ENCODE measurements at places on chromosomes 5 and 9. TPM values are rescaled to one million over a fixed set of nuclear protein-coding genes. Genes with fewer than 3 reads are reported as not detected.

GRCh38 chr9:35508069-35508468 lies 18.2 kb downstream of the RUSC2 start:
- DNase-seq, result no peak
- H3K36me3 ChIP-seq, result no peaks in the 10 kb centered on the region
- H3K4me3 ChIP-seq, result no peak overlapping the region
- peaks cover 14% of the 10 kb centered on the region for H3K4me1 ChIP-seq

DNA sequence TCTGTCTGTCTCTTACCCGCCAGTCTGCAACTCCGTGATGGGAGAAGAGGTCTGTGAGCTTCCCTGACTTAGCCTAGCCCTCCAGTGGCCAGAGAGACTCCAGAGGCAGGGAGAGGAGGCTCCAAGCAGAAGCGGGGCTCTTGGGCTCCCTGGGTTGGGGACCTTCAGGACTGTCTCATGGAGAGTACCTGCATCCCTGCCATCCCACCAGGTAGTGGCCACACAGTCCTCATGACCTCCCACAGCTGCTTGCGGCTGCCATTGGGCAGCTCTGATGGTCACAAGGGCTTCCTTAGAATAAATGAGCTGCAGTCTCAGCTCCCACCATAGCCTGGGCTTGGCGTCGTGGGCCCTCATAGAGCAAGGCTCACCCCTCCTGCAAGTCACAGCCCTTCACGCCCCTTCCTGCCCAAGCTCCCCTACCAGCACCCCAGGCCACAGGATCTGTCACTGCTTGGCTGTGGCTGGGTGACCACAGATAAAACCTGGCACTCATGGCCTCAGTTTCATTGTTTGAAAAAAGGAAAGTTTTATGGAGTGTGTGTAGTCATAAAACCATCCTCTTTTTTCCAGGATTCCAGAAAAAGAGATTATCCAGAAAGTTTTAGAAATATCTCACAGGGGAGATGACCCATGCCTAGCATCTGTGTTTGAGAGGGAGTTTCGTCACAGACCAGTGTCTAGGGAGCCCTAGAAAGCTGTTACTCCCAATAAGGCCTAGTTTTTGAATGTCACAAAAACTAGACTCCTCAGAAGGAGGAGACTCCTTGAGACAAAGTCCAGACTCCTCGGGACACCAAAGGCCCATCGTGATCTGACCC lies 48.4 kb downstream of the PPARGC1B start:
- H3K36me3 ChIP-seq, result no peaks in the 10 kb centered on the region
- peaks cover 20% of the 10 kb centered on the region for H3K4me1 ChIP-seq
- H3K4me3 ChIP-seq, result no peak overlapping the region
- no peak overlapping the region for H3K27ac ChIP-seq

DNA sequence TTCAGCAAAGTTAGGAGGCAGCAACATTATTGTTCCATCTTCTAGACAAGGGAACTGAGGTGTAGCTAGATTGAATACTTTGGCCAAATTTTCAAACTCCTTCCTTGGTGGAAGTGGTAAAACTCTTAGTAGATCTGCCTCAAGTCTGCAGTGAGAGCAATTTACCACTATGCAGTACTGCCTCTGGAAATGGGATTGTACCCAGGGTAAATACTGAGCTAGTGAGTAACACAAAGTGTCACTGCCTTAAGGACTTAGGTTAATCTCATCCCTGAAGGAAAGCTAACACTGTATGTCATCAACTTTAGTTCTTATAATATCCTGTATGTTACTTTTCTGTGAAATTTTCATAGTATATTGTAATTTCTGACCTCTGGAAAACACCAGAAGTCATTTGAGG lies 13.9 kb downstream of the CDH10 start:
- no peak overlapping the region for H3K27ac ChIP-seq
- H3K27me3 ChIP-seq, result no peaks in the 10 kb centered on the region
- no peak overlapping the region for H3K4me3 ChIP-seq
- DNase-seq, result no peak
- no peaks in the 10 kb centered on the region for H3K4me1 ChIP-seq

DNA sequence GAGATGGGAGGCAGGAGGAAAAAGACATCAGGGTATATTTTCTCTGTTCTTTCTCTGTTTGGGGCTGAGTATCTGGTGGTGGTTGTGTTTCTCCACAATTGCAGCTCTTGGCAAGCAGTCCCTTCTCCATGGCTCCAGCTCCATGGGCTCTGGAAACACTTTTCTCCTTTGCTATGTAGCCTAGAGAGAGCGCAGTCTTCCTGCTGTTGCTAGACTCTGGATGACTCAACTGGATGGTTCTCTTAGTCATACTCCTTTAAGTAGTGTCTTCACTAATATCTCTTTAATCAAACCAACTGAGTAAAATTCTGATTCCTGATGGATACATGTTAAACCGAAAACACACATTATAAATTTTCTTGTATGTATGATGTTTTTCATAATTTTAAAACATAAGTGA lies 3.3 kb upstream of the PLGRKT start:
- peaks cover 31% of the 10 kb centered on the region for H3K4me1 ChIP-seq
- no peak overlapping the region for H3K4me3 ChIP-seq
- DNase-seq, result no peak
- no peak overlapping the region for H3K27ac ChIP-seq
- H3K36me3 ChIP-seq, result peaks cover under 1% of the 10 kb centered on the region

DNA sequence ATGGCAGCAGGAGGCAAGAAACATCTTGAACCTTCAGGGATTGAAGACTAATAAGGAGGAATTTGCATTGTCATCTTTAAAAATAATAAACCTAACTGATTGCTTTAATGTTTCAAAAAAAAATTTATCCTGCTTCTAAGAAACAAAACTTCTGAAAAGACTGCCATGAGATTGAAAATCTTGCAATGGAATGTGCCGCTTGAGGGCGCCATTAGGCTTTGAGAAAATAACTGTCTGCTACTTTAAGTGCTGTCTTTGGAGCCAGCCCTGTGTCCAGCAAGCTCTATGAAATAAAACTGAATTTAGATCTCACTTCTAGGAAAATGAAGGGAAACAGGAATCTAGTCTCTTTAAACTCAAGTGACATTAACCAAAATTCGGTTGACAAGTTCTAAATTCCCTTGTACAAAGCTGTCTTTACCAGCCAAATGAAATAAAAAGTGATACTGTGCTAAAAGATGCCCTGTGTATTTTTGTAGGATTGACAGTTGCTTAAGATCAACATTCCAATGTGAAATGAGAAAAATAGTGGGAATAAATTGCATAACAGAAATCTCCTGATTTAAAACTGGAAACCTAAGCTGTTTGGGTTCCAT lies 79.4 kb downstream of the ESM1 start:
- H3K27me3 ChIP-seq, result peaks cover 20% of the 10 kb centered on the region
- H3K4me1 ChIP-seq, result no peaks in the 10 kb centered on the region
- no peak overlapping the region for H3K4me3 ChIP-seq
- H3K27ac ChIP-seq, result no peak overlapping the region
- H3K36me3 ChIP-seq, result no peaks in the 10 kb centered on the region

DNA sequence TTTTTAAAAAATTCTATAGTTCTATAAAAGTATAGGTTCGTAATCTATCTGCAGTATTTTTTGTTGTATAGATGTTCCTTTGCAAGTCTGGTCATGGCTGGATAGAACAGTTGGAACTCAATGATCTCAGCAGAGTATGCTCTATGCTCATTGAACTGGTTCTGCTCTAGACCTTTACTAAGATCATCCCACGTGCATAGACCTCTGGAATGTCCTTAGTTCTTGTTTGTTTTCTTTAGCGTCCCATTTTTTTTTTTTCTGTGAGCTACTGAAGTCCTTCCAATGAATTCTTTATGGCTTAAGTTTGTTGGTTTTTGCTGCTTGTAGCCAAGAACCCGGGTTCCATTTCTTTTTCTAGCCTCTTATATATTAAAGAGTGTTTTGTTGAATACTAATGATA lies 3.5 kb downstream of the TMEM38B start:
- no peak overlapping the region for H3K4me3 ChIP-seq
- no peaks in the 10 kb centered on the region for H3K36me3 ChIP-seq
- no peaks in the 10 kb centered on the region for H3K27me3 ChIP-seq
- H3K27ac ChIP-seq, result no peak overlapping the region

DNA sequence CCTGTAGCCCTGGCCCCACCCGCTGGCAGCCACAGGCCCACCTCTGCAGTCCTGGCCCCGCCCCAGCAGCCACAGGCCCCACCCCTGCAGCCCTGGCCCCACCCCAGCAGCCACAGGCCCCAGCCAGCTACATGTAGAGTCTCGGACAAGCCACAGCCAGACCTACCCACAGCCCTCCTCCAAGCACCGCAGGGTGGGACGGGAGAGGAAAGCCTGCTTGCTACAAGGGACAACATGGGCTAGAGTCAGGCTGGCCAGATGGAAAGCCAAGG lies 49.5 kb upstream of the SARDH start:
- peaks cover 33% of the 10 kb centered on the region for H3K36me3 ChIP-seq
- DNase-seq, result no peak
- no peak overlapping the region for H3K4me3 ChIP-seq
- H3K27me3 ChIP-seq, result no peaks in the 10 kb centered on the region
- no peaks in the 10 kb centered on the region for H3K4me1 ChIP-seq

DNA sequence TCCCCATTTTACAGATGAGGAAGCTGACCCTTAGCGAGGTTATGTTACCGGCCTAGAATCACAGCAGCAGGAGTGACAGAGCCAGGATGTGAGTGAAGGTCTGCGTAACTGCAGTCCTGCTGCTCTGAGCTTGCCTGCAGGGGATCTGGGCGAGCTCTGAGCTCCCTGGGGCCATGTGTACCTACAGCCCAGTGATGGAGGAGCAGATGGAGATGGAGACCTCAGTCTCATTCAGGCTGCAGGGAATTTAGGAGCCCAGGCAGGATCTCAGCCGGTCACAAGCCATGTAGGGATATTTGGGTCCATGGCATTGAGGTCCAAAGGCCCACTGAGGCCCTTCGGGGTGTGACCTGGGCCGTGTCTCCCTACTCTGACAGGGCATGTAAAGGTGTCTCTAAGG lies 170.6 kb downstream of the CACNA1B start:
- no peaks in the 10 kb centered on the region for H3K4me1 ChIP-seq
- H3K4me3 ChIP-seq, result no peak overlapping the region
- no peaks in the 10 kb centered on the region for H3K27me3 ChIP-seq
- H3K27ac ChIP-seq, result no peak overlapping the region

- no peaks in the 10 kb centered on the region for H3K27me3 ChIP-seq
- H3K36me3 ChIP-seq, result no peaks in the 10 kb centered on the region
- H3K4me1 ChIP-seq, result no peaks in the 10 kb centered on the region
- no peak overlapping the region for H3K4me3 ChIP-seq
- H3K27ac ChIP-seq, result no peak overlapping the region
Measured at GRCh38 chr5:158873104-158873503, 226.6 kb downstream of the EBF1 start.

DNA sequence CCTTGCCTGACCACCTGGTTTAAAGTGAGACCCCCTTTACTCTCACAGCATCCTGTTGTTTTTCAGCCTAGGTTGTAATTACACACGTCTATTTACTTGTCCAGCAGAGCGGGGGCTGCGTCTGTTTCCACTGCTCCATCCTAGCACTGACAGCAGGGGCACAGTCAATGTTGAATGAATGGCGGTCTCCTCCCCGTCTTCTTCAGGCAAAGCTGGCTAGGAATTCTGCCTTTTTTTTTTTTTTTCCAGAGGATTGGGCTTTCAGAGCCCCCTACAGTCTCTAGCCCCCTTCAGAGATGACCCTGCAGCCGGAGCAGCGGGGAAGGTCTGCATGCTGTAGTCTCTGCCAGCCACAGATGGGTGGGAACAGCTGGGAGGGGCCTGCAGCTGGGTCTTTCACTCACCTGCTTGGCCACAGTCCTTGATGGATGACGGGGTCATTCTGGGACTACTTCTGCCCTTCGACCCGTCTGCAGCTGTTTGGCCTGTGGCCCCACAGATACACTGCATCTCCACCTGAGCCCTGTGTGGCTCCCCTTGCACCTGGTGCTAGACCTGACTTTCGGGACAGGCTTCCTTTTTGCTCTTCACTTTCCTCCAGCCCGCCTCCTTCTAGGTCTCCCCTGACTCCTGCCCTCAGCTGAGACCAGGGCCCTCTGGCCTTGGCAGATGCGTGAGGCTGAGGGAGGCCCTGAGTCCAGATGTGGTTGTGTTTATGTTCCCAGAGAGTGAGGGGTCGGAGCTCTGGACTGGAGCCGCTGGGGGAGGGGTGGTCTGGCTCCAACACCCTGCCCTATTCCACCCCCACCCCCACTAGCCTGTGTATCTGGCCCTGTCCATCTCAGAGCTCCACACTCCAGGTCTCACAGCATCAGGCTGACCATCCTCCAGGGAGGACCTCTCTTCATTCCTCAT lies 8.0 kb downstream of the PITX1 start:
- H3K27ac ChIP-seq, result no peak overlapping the region
- no peak overlapping the region for H3K4me3 ChIP-seq
- H3K36me3 ChIP-seq, result no peaks in the 10 kb centered on the region
- peaks cover 48% of the 10 kb centered on the region for H3K27me3 ChIP-seq
- peaks cover 11% of the 10 kb centered on the region for H3K4me1 ChIP-seq

- H3K27ac ChIP-seq, result no peak overlapping the region
- H3K36me3 ChIP-seq, result no peaks in the 10 kb centered on the region
- H3K27me3 ChIP-seq, result no peaks in the 10 kb centered on the region
- DNase-seq, result no peak
Measured at GRCh38 chr5:15727375-15727774, 227.4 kb downstream of the FBXL7 start.

GRCh38 chr5:8138884-8139283 lies 269.9 kb downstream of the MTRR start:
- H3K27me3 ChIP-seq, result no peaks in the 10 kb centered on the region
- no peaks in the 10 kb centered on the region for H3K36me3 ChIP-seq
- no peak overlapping the region for H3K4me3 ChIP-seq
- no peak for DNase-seq

DNA sequence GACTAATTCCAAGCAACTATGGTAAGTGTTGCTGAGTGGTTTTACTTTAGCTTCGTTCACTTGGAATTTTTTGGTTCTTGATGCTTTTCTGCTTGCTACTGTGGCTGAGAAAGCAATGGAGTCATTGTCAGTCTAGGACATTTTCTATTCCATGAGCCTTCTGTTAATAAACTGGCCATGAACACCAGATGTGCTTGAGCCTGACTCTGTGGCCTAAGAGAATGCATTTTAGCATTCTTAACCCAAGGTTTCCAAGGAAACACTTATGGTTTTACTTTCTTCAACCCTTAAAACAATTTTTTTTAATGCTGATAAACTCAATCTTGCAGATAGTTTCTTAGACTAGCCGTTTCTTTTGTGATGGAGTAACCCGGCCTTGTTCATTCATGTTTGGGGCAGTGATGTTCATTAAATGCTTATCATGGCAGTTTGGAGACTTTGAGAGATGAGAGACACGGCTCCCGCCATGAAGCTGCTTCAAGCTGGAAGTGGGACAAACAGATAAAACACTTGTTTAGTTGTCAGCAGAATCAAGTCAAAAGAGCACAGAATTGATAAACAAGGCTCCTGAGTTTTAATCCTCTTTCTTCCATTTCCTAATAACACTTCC lies 42.4 kb downstream of the OSTF1 start:
- H3K36me3 ChIP-seq, result peaks cover 6% of the 10 kb centered on the region
- no peaks in the 10 kb centered on the region for H3K27me3 ChIP-seq
- H3K27ac ChIP-seq, result no peak overlapping the region
- H3K4me3 ChIP-seq, result no peak overlapping the region

GRCh38 chr9:124452326-124452725 lies 2.1 kb downstream of the ADGRD2 start:
- no peak overlapping the region for H3K27ac ChIP-seq
- DNase-seq, result no peak
- peaks cover 11% of the 10 kb centered on the region for H3K27me3 ChIP-seq
- peaks cover 2% of the 10 kb centered on the region for H3K4me1 ChIP-seq

Gene ZNF354C
- polyA plus RNA-seq, result 1.8 TPM

Gene PLPP6
- 7.7 TPM for polyA plus RNA-seq

Gene CDH9
- not detected for polyA plus RNA-seq

Gene CAMK2A
- not detected for polyA plus RNA-seq

Gene GPR151
- not detected for polyA plus RNA-seq

Gene BDP1
- 8.4 TPM for polyA plus RNA-seq

Gene TYRP1
- 0.50 TPM for polyA plus RNA-seq

Gene CATSPER3
- polyA plus RNA-seq, result 0.10 TPM

Gene PGM5
- not detected for polyA plus RNA-seq

Gene ADAMTS19
- polyA plus RNA-seq, result 0.08 TPM

Gene PCDHGC3
- polyA plus RNA-seq, result 15.2 TPM
